EL (cell line): ENCODE measurements at places on chromosomes 11 and 22.

- no peak for DNase-seq
Measured at GRCh38 chr22:29305836-29306174, 645 bp upstream of the GAS2L1 start.

GRCh38 chr11:655036-655726, 18.1 kb downstream of the DRD4 start:
- no peak for DNase-seq

- DNase-seq, result no peak
Measured at GRCh38 chr11:15638386-15638787, 523.7 kb downstream of the INSC start.

DNA sequence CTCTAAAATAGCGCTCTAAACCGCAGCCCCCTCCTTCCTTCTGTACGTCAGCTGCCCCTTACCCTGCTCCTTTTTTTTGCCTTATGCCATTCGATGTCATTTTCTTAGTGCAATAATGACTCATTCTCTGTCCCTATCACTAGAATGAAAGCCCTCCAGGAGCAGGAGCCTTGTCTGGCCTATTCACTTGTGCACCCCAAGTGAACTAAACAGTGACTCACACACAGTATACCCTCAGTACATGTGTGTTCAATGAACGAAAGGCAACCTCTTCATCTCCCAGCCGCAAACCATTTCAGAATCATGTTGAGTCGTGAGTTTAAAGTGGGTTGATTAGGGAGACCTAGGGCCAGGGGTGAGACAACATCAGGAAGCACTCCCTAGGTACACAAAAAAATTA, 50.7 kb upstream of the SPATA19 start:
- DNase-seq, result no peak

GRCh38 chr11:93073026-93073425, 103.6 kb downstream of the MTNR1B start:
- DNase-seq, result no peak

- DNase-seq, result no peak
Measured at GRCh38 chr11:76200006-76200940, 6.0 kb downstream of the WNT11 start.

DNA sequence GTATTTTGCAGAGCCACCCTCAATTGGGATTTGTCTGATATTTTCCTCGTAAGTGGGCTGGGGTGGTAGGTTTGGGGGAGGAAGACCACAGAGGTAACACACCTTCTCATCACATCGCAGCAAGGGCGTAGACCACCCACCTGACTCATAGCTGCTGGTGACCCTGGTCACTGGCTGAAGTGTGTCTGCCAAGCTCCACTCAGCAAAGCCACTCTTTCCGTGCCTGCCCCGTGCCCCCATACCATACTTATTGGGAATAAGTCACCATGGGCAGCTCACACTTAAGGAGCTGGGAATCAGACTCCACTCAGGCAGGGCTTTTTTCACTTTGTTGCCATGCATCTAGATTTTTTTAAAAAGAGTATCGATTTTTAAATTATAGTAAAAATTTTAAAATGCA, 111.6 kb downstream of the PHF21B start:
- DNase-seq, result no peak

- no peak for DNase-seq
Measured at GRCh38 chr11:30368394-30368793, 45.5 kb downstream of the ARL14EP start.

DNA sequence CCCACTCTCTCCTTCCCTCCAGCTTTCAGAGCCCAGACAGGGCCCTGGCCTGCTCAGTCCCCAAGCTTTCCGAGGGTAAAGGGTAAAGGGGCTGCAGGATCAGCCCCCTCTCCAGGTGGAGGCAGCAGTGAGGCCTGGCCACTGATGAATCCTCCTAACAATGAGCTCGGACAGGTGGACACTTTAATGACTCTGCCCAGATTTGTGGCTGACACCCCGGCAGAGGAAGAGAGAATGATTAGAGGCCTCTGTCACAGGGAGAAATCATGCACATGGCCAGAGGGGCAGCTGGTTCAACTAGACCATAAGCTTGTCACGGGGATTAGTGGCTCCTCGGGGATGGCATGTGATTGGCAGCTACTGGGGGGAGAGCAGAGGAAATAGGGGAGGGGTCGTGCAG, 587.5 kb upstream of the B3GAT1 start:
- DNase-seq, result no peak

DNA sequence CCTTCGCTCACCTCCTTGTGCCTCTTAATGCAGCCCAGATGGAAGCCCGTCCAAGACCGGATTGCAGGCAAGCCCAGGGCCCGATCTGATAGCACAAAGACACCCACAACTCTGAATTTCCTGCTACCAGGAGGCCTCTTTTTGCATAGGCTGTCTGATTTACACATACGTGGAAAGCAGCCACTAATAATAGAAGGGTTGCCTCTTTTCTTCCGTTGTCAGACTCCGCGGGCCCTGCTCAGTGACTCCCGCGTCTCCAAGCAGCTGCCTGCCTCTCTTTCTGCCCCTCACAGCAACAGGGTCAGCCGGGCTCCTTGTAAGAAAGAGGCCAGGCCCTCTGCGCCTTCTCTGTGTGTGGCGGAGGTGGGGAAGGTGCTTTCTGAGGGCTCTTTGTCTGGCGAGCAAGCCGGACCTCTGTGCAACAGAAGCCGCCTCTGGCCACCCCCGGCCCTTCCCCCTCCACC, 26.7 kb downstream of the FLI1 start:
- DNase-seq, result no peak

- no peak for DNase-seq
Measured at GRCh38 chr22:20296598-20296997, 23.3 kb downstream of the DGCR6L start.

DNA sequence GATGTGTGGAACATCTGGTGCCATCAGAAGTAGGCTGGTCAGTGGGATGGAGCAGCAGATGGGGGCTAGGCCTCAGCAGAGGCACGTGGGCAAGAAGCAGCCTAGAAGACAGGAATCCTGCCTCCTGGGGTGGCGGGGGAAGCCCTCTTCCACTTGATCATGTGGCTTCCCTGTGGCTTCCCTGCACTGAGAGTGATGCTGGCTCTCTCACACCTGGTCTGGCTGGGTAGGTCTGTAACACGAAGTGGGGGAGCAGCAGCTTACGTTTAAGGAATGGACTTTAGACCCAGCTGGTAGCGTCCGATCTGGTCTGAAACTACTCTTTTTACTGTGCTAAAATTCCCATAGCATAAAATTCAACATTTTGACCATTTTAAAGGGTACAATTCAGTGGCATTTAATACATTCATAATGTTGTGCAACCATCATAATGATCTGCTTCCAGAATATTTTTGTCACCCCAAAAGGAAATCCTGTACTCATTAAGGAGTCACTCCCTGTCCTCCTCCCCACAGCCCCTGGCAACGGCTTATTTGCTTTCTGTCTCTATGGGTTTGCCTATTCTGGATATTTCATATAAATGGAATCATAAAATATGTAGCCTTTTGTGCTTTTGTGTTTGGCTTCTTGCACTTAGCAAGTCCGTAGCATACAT, 21.7 kb downstream of the PTPN5 start:
- DNase-seq, result no peak
